ENCODE measurements at places on chromosomes 7 and 10.

DNA sequence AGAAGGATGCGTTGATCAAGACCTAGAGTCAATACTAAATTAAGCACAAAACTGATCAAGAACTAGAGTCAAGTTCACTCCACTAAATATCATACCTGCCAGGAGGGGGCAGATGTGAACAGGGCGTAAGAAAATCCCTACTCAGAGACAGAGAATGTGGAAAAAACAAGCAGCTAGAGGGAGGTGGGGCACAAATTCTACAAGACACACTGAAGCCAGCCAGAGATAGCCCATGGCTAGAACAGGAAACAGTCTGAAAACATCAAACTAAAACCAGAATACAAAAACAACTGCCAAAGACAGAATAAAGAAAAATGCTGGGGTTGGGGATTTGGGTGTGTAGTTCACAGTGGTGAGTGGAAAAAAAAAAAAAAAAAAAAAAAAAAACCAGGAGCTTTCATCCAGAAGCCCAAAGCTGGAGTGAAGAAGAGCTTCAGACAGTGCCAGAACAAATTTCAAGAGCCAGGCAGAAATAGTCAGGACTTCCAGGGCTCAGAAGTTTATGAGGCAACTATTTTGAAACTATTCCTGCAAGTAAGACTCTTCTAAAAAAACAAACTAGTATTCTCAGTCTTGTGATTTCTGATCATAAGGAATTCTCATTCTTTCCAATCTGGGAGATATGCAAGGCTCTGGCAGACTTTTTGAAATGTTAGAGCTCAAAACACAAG lies 118.3 kb downstream of the CCDC71L start:
- no peak for DNase-seq

GRCh38 chr7:25598765-25599164 lies 370.5 kb upstream of the NPVF start:
- DNase-seq: no peak

- DNase-seq: no peak
Measured at GRCh38 chr10:98074315-98074911, 44.0 kb upstream of the CRTAC1 start.

DNA sequence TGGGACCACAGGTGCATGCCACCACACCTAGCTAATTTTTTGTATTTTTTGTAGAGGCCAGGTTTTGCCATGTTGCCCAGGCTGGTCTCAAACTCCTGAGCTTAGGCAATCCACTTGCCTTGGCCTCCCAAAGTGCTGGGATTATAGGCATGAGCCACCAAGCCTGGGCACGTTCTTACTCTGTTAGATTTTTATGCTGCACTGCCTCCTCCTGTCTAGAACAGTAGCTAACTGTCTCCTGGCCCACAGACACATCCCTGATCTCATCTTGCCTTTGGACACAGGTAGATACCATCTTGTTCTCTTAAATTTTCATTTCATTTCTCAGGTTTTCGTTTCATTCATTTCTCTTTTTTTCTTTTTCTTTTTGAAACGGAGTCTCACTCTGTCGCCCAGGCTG lies 41.1 kb downstream of the BLVRA start:
- DNase-seq: no peak

DNA sequence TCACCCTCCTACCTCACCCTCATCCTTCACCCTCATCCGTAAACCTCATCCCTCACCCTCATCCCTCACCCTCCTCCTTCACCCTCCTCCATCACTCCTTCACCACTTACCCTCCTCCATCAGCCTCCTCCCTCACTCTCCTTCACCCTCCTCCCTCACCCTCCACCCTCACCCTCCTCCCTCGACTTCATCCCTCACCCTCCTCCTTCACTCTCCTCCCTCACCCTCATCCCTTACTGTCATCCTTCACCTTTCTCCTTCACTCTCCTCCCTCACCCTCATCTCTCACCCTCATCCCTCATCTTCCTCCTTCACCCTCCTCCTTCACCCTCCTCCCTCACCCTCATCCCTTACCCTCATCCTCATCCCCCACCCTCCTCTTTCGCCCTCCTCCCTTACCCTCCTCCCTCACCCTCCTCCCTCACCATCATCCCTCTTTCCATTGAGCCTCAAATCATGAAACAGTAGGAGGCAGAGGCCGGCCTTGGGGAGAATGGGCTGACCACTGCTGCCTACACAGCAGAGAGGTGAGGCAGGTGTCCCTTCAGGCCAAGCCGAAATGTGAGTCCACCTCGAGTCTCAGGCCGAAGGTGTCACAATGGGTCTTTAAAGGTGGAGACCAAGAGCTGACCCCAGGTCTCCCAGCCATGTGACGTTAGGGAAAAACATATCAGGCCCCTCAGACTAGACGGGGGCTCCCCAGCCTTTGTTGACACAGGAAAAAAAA lies 53.0 kb downstream of the PDGFA start:
- DNase-seq: no peak

GRCh38 chr7:157442456-157442855 lies 105.7 kb downstream of the DNAJB6 start:
- DNase-seq: no peak

DNA sequence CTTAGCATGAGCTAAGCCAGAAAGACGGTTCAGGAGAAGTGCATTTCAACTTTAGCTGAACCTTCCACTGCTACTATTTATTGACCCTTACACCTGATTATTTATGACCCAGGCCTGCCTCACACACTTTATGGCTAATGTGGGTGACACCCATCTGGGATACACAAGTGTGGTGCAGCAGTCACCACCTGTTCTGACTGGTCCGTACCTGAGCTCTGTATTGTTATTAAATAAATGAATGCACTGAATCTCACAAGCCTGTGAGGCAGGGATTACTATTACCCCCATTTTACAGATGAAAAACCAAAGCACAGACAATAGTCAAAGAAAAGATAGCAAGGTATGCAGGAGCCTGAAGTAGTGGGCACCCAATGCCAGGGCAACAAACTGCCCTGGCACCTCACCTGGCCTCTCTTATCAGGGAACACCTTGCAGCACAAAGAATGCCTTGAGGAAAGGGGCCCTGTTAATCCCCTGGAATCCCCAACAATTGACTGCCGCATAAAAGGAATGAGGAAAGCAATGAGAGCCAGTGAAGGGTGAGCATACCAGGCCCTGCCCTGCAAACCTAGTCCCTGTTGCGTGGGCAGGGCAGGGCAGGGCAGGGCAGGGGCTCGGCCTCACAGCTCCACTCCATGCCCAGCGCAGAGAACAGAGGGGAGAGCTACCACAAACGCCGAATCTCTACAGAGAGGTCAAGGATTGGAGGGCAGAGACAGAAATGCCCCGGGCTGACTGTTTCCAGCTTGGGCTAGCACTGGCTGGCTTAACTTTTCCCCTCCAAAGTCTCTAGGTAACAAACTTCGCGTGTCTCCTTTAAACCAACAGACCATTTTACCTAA lies 1.3 kb downstream of the ANXA11 start:
- peak; percentile 86 for DNase-seq

DNA sequence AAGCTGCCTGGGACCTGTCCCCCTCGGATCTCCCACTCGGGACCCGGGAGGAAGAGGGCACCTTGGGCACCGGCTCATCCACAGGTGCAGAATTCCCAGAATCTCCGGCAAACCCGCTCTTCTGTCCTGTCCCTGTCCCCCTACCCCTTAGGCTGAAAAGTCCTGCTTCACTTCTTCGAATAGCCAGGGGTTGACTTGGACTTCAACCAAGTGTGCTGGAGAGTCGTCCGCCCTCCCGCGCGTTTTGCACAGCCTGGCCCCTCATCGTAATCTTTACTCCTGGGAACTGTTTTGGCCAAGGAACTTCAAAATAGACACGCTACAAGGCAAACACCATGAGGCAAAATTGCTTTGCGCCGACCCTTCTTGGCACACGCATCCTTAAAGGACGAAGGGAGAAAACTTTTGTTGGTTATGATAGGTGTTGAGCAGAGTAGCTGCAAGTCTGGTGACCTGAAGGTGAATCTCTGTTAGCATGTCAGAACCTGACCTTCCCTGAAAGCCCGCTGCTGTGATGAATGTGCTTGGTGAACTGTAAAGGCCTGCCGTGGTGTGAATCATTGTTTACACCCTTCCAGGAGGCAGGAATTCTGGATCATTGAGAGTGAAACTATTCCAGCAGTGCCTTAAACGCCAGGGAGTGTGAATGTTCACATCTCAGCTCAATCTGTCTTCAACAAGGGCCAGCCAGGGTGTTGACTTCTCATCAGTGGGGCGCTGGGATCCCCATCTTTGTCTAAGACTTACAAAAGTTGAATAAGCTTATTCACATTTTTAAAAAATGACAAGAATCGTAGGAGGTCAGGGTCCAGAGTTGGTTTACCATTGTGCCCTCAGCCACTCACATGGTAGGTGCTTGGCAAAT lies 589 bp upstream of the RAPGEF5 start:
- DNase-seq: no peak

- DNase-seq: no peak
Measured at GRCh38 chr10:22693371-22693784, 21.0 kb downstream of the PIP4K2A start.

DNA sequence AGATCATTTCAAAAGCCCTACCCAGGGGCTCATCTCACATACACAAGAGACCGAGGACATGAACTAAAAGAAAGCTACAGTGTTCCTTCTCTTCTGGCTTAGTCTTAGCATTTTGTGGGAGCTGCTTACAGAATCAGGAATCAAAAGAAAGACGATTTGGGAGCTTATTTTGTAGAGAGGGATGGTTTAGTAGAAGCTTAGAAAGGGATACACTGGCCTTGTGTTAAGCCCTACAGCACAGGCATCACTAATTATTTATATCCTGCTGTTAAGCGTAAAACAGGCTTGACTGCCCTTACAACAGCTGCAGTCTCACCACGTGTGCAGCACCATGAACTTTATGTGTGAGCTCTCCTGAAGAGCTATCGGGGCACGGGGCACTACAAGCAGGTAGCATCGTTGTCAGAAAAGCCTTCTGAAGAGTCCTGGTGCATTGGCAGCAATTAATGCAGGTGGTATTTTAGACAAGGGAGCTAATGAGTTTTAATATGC lies 798.3 kb downstream of the NXPH1 start:
- DNase-seq: no peak

- DNase-seq: no peak
Measured at GRCh38 chr10:113297226-113297625, 255.6 kb upstream of the HABP2 start.

- no peak for DNase-seq
Measured at GRCh38 chr7:152336754-152337368, 98.9 kb downstream of the KMT2C start.

GRCh38 chr7:35035511-35035961 lies 1.7 kb downstream of the DPY19L1 start:
- DNase-seq: peak; percentile 56

DNA sequence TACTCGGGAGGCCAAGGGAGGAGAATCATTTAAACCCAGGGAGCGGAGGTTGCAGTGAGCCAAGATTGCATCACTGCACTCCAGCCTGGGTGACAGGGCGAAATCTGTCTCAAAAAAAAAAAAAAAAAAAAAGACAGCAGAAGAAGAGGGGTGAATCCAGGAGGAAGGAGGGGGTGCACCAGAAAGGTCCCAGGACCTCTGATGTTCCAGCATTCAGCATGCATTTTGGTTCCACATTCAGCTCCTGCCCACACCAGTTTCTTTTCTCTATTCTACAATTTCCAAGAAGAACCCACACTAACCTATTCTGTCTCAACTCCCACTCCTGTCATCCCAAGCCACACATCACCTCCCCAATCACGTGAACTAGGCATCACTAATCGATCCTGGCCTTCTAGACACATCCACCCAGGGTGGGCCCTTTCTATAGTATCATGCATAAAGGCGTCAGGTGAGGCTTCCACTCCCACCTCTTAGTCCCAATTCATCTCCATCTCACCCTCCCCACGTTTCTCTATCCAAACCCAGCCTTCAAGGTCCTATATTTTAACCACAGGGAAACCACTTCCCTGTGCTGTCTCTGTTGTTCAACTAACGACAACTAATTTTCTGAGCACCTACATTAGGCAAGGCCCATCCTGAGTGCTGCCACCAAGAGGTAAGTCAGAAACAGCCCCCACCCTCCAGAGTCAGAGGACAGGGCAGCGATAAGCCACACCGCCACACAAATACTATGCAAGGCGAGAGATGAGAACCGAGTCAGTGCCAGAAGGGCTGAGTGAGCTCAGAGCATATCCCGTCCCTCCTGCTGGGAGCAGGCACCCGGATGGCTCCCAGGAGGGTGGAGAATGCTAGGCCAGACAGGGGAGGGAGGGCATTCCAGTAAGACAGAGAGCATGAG lies 2.2 kb downstream of the ANXA11 start:
- DNase-seq: no peak

GRCh38 chr10:93615576-93616235 lies 3.4 kb downstream of the PDE6C start:
- no peak for DNase-seq

- no peak for DNase-seq
Measured at GRCh38 chr10:46266306-46266985, 20.4 kb upstream of the ANTXRL start.

Measured in upper lobe of left lung (tissue), 6 donors.